RCC 7860 (cell line): ENCODE measurements at places on chromosomes 12 and 14.

DNA sequence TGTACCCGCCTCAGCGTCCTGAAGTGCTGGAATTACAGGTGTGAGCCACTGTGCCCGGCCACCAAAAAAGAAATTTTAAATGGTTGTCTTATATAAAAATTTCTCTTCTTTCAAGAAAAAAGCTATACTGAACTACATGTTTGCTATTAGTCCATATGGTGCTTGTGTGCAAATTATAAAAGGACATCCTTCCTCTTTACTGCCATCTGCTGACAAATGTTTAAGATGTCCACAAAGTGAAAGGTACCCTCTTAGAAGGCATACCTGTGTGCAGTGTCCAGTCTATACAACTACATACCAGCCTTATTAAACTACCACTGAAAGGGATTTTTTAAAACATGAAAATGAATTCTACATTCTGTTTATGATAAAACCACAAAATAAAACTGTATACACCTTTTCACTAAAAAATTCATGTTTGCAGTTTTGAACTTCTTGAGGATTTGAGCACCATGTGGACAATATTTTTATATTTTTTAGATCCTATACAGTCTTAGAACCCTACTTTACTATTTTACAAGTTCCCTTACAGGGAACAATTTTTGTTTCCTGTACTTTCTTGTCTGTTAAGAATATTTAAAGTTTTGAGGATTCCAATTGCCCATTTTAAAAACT, 32.8 kb upstream of the TOMM20L start:
- peak; percentile 17 for DNase-seq

- no peak for DNase-seq
Measured at GRCh38 chr12:118984161-118984943, 3.0 kb downstream of the SRRM4 start.

GRCh38 chr12:77488041-77488620, 342.6 kb upstream of the NAV3 start:
- no peak for DNase-seq

DNA sequence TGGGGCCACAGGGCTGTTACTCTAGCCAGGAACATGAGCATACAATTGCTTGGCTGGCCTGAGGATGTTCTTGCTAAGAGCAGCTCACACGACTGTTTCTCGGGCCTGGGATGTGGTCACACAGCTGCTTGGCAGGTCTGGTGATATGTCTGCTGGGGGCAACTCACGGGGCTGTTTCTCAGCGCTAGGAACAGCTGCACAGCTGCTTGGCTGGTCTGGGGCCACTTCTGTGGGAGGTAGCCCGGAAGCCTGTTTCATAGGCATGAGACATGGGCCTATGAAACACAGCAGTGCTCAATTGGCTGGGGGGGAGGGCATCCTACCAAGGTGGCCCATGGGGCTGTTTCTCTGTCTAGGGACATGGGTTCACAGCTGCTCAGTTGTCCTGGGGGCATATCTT, 73.4 kb upstream of the DDHD1 start:
- DNase-seq: no peak

GRCh38 chr12:111741235-111741812, 25.4 kb upstream of the ALDH2 start:
- peak; percentile 36 for DNase-seq

GRCh38 chr12:119406308-119406707, 71.8 kb downstream of the CCDC60 start:
- DNase-seq: no peak

DNA sequence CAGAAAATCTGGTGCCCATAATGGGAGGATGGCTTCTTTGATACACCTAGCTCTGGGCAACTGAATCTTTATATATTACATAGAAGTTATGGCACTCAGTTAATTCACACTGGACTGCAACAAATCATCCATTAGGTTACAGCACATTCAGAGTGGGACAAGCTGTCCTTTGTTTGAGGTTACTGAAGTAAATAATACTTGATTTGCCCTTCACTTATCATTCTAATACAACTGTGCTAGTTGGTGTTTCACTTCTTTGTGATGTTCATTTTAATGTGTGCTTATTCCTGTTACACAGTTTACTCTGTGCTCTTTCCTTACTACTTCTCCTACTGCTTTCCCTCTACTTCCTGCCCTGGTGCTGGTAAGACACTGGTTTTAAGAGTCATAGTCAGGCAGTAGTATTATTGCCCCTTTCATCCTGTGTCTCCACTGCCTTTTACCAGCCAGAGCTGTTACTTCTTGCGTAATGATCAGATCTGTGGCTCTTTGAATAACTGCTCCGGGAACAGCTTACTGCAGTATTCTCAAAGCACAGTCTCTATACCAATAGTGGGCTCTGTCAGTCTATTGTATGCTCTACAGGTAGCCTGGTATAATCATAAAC, 36.4 kb upstream of the GXYLT1 start:
- no peak for DNase-seq

DNA sequence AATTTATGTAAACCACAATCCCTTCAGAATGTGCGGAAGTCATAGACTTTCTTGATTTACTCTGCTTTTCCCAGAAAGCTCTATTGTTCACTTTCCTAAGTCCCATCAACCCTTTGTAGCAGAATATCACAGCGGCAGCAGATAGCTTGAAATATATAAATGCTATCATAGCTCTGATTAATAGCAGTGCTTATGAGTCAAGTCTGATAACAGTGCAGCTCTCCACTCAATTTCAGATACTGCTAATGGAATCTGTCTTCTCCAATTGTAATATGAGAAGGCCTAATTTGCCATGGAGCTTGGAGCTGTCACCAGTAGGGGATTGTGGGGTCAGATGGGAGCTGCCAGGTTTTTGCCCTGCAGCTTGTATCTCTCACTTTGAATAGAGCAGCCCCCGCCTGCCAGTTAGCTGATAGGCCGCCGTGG, 10.9 kb downstream of the TMEM260 start:
- no peak for DNase-seq

DNA sequence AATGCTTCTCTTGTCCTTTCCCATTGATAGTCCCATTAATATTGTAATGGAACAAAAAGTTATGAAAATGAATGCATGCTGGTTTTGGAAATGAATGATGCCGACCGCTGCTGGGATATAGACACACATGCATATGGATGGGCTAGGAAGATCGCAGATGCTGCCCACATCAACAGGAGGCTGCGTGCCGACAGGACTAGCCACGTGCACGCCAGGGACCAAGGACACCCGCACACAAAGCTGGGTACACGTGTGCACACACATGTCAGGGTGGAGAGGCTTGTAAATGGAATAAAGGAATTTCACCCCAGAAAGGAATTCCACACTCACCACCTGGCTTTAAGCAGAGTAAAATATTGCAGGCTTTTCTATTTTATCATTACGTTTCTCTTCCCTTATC, 153.8 kb upstream of the VASH1 start:
- no peak for DNase-seq

DNA sequence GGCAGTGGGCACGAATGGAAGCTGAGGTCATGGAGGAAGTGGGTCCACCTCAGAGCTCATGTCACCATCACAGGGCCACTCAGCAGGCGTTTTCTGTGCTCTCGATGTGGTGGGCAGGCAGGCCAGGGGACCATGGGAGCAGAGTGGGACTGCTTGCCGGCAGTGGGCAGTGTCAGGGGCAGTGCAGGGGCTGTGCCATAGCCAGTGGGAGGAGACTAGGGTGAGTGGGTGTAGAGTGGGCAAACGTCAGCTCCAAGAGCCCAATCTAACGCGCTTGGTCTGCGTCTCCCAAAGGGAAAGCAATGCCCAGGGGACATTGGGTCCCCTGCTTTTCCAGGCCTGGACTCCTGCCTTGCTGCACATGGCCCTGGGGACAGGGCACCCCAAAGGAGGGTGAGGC, 58.3 kb downstream of the SLC6A12 start:
- no peak for DNase-seq

DNA sequence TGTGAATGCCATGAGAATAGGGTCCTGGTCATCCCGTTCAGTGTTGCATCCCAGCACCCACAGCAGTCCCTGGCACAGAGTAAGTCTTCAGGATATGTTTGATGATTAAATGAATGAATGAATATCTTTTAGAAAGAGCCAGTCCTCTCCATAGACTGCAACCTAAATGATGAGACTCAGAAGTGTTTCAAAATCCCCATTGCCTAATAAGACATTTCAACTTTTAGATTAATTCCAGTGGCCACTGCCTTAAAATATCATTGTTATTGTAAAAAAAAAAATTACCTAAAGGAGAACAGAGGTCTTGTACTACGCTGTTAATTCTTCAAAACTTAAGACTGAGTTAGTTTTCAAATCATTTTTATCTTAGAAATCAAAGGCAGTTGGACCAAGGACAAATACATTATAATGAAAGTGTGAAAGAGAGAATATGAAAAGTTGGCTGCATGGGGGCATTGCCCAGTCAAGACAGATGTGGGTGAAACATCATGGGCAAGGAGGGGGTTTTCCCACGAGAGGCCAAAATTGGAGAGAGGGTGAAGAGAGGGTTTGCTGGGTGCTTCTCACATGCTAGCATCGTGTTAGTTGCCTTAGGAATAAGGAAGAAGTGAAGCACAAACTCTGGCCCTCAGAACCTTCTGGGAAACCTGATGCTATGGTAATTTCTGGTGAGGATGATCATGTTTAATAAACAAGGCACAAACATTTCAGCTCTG, 26.3 kb upstream of the CPM start:
- no peak for DNase-seq

- no peak for DNase-seq
Measured at GRCh38 chr12:2678426-2678825, 116.3 kb upstream of the FKBP4 start.

GRCh38 chr12:43883748-43884147, 47.9 kb downstream of the TMEM117 start:
- no peak for DNase-seq

- DNase-seq: peak; percentile 33
Measured at GRCh38 chr14:57533214-57533613, 39.6 kb upstream of the CCDC198 start.

DNA sequence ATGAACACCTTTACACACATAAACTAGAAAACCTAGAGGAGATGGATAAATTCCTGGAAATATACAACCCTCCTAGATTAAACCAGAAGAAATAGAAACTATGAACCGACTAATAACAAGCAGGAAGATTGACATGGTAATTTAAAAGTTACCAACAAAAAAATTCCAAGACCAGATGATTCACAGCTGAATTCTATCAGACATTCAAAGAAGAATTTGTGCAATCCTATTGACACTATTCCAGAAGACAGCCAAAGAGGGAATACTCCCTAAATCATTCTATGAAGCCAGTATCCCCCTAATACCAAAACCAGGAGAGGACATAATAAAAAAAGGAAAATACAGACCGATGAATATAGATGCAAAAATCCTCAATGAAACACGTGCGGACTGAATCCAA, 102.6 kb upstream of the KRR1 start:
- DNase-seq: no peak

DNA sequence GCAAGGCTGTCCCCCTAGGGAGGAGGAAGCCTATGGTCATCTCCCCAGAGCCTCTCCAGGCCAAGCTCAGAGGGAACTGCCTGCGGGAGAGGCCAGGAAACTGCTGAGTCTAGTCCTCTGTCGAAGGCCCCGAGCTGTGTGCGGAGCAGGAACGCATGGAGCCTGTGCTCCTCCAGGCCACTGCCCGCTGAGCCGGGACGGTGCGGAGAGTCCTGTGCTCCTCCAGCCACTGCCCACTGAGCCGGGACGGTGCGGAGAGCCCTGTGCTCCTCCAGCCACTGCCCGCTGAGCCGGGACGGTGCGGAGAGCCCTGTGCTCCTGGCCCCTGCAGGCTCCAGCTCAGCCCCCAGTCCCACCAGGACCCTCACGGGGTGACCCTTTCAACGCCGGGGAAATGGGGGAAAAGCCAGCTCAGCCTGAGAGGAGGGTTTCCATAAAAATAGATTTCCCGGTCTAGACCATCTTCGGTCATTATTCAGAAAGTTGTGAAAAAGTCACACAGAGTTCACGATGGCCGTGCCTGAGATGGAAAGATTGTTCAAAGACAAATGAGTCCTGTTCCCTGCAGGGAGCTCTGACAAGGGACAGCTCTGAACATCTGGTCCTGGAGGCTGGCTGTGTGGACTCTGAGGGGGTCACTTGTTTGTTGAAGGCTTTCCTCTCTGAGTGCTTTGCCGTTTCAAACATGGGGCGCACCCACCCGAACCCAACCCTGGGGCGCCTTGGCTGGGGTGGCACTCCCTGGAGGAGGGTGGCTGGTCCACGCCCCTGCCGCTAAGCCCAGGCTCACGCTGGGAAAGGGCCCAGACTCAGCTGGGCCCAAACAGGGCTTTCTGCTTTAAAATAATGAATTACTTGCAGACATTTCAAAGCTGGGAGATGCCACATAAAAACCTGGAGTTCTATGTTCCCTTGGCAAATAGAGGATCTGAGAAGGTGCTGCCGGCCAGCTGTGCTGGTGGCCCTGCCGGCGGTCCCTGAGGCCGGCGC, 85.5 kb downstream of the ADGRD1 start:
- DNase-seq: no peak

GRCh38 chr12:132444957-132445883, 44.7 kb upstream of the FBRSL1 start:
- no peak for DNase-seq

DNA sequence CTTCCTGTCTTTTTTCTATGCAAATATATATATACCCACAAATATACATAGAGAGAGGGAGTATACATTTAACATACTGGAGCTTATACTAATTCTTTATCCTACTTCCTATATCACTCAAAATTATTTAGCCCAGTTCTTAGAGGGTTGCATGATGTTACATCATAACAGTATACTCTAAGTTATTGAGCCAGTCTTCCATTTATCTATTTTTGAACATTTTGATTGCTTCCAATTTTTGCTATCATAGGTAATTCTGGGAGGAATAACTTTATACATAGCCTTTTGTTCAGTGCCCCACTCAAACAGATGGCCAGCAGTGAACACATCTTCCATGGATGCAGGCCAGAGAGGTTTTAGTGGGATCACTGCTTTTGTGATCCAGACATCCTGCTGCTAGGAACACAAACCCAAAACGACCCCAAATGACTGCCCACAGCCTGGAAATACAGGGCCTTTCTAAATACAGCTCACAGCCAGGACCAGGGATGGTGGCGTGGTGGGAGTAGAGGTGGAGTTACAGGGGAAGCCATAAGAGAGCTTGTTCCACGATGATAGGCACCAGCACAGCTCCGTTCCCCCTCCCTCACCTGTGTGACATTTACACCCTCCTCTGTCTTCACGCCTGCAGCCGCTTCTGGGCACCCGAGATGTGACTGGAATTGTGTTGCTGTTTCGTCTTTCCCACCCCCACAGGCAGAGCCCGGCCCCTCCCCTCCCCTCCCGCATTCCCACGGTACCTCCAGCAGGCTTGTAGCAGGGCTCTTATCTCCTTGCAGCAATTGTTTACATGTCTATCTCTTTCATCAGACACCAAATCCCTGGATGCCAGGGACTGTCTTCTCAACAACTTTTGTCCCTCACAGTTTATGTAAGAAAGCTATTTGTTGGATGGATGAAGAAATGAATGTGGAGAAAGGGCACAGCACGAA, 30.7 kb upstream of the HDAC7 start:
- no peak for DNase-seq

- DNase-seq: peak; percentile 85
Measured at GRCh38 chr12:15629108-15629507, 160.1 kb downstream of the EPS8 start.
